ENCODE measurements at places on chromosomes 4 and X. TPM values are rescaled to one million over a fixed set of nuclear protein-coding genes. Genes with fewer than 3 reads are reported as not detected.

GRCh38 chr4:52106191-52106590, 55.1 kb downstream of the SPATA18 start:
- DNase-seq = no peak

DNA sequence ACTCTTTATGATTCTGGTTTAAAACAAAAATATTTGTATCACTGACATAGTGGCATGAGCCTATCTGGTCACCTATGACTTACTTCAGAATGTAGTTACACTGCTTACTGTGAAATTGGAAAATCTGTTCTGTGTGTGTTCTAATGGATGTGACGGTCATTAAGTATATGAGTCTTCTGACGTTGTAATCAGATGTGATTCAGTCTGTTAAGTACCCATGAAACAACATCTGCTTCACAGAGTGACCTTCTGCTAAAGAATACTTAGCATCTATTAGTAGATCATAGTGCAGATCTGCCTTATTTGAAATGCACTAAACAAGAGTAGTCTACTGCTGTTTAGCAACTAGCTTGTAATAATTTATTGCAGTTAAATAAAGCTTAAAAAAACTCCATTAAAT, 317.1 kb downstream of the DCTD start:
- no peak for DNase-seq

DNA sequence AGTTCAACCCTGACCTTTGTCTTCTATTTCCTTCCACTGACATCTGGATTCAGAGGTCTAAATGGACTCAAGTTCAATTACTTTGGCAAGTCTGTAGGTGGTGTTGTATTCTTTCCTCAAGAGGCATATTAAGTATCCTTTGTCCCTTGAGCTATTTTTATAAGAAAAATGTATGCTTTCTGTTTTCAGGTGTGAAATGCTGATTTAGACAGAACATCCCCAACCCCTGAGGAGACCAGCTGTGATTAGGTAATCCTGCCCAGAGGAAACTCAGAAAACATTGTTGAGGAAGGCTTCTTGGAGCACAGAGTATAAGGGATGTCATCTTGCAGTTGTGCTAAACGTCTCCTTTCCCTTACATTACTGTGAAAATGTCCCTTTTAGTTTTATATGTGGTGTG, 46.6 kb upstream of the EGFL6 start:
- DNase-seq = no peak

- no peak for DNase-seq
Measured at GRCh38 chrX:14675500-14675899, 146.2 kb downstream of the GLRA2 start.

- peak; percentile 89 for DNase-seq
Measured at GRCh38 chr4:4259484-4260100, 11.6 kb upstream of the TMEM128 start.

- DNase-seq = no peak
Measured at GRCh38 chr4:3871181-3871852, 105.1 kb downstream of the ADRA2C start.

DNA sequence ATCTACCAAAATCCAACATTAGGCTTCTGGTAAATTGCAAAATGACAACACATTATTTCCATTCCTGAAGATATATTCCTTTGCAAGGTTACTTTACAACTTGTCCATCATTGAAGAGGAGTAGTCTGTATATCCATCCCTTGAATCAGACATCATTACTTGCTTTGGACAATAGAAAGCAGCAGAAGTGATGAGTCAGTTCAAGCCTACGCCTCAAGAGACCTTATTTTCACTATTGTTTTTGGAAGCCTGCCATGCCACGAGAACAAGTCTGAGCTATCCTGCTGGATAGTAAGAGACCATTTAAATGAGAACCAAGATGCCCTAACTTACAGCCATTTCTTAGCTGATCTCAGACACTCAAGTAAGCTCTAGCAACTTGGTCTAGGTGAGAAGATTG, 246.0 kb upstream of the HHIP start:
- no peak for DNase-seq

GRCh38 chr4:75549019-75549418, 6.8 kb upstream of the ODAPH start:
- DNase-seq = no peak

The XAGE2 gene
- total RNA-seq = not detected

DNA sequence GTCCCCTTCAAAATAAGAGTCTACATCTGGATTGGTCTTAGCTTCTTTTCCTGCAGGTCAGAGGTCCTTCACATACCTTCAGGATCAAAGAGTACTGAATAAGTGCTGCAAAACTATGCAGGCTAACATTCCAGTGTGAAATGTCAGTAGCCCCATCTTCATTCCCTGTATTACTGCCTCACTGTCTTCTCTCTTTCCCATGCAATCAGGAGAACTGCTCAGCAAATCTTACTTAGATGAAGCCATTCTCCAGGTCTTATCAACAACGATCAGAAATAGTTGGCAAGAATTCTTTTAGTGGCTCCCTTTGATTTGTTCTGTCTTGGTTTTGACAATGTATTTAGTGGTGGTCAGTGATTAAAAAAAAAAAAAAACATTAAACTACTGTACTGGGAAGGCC, 26.0 kb upstream of the IQCM start:
- DNase-seq = no peak

DNA sequence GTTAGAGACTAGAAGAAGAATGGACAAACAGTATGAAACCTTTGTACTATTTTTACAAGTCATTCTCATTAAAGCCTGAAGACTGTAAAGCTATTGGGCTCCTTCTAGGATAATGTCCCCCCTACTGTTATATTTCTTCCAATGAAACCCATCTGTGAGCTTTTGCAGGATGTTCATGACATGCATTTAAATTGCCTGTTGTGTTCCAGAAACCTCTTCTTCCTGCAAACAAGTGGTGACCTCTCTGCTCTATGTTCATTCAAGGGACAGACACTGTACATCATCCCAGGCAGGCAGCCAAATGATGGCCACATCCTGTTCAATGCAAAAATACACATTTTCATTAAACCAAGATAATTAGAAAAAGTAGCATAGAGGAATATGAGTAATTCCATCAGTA, 128.0 kb downstream of the C4orf33 start:
- no peak for DNase-seq

The ADGRG2 gene
- 1.2 TPM for total RNA-seq

- no peak for DNase-seq
Measured at GRCh38 chrX:136910565-136911035, 30.1 kb upstream of the RBMX start.

DNA sequence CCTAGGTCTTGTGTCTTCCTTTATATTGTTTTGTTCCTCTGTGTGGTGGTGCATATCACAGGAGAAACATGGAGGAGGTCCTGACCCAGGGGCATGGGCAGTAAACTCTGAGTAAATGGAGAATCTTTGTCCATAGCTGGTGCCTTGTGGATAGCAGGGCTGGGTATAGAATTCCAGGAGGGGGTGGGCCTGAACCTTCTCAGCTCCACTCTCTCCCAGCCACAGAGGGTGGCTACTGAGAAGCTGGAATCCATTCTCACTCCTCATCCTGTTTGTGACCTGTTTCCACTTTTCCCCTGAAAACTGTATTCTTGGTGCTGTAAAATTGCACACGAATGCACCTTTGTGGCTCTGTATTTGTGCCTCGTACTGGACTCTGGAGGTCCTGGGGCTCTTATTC, 47.7 kb upstream of the ADRA2C start:
- no peak for DNase-seq

The HSFX2 gene
- not detected for total RNA-seq

- DNase-seq = no peak
Measured at GRCh38 chr4:146155152-146155724, 20.3 kb upstream of the LSM6 start.

Measured in left lobe of liver (tissue), 2 donors.